ENCODE measurements at places on chromosomes 11 and 22. TPM values are rescaled to one million over a fixed set of nuclear protein-coding genes. Genes with fewer than 3 reads are reported as not detected.
A peak's percentile ranks its signal among the peaks of the same experiment; 100 is the strongest.

DNA sequence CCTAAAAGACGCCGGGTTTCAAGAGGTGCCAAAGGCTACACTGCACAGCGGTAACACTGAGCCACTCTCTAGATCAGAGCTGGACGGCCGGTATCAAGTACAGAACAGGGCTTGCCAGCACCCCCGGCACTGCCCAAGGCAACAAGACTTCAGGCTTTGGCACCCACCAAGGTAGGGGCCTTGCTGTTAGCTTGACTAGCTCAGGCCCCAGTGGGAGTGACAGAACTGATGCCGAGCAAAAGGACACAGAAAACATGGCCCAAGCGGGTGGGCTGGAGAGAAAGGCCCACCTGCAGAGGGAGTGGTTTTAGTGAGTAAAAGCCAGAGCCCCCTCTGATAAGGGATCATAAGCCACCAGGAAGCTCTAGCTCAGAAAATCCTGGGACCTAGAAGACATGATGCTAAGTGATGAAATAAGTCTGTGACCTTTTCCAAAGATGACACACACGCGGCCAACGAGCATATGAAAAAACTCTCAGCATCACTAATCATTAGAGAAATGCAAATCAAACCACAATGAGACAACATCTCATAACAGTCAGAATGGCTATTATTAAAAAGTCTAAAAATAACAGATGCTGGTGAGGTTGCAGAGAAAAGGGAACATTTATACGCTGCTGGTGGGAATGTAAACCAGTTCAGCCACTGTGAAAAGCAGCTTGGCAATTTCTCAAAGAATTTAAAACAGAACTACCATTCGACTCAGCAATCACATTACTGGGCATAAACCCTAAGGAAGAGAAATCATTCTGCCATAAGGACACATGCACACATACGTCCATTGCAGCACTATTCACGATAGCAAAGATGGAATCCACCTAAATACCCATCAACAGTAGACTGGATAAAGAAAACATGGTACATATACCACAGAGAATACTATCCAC, 12.9 kb downstream of the EHD1 start:
- H3K4me1 ChIP-seq, result peaks cover 58% of the 10 kb centered on the region
- H3K36me3 ChIP-seq, result no peaks in the 10 kb centered on the region
- H3K27ac ChIP-seq, result peak overlapping the region; percentile 78

- no peaks in the 10 kb centered on the region for H3K36me3 ChIP-seq
- H3K4me1 ChIP-seq, result peaks cover 8% of the 10 kb centered on the region
- no peak overlapping the region for H3K4me3 ChIP-seq
Measured at GRCh38 chr22:30649430-30650007, 13.9 kb downstream of the SLC35E4 start.

- H3K4me1 ChIP-seq, result peaks cover 42% of the 10 kb centered on the region
- H3K27me3 ChIP-seq, result no peaks in the 10 kb centered on the region
- no peak overlapping the region for H3K4me3 ChIP-seq
Measured at GRCh38 chr11:73154178-73154577, 12.1 kb upstream of the FCHSD2 start.

DNA sequence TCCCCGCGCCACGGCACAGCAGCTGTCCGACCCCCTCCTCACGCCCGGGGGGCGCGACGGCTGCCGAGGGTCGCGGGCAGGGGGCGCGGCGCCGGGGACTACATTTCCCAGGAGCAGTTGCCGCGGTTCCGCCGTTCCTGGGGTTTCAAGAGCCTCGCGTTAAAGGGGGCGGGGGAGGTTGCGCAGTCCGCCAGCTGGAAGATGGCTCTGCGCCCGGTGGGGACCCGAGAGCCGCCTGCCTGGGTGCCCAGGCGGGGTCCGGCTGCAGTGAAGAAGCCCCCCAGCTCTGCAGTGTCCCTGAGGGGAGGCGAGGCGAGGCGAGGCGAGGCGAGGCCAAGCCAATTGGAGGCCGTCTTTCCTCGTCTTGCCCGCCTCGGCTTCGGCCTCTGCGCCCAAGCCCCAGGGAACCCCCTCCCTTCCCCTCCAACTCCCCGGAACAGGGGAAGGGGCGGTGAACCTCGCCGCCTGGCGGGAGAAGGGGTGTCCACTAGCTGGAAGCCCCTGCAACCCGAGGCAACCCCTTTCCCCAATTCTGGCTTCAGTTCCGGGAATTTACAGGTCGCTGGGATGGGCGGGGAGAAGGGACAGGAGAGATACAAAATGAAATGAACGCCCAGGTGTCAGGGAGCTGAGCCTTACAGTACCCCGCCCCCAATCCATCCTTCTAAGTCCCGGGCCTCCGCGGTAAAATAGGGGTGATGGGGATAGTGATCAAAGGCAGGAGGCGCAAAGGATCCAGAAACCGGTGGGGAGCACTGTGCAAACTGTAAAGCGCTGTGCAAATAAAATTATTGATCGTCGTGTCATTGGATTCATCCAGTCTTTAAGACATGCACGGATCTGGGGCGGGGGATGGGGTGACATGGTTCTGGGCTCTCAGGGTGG, 5.2 kb upstream of the GCAT start:
- H3K36me3 ChIP-seq, result no peaks in the 10 kb centered on the region
- no peak for DNase-seq
- H3K27ac ChIP-seq, result peak overlapping the region; percentile 71
- H3K4me1 ChIP-seq, result peaks cover 55% of the 10 kb centered on the region
- H3K4me3 ChIP-seq, result peak overlapping the region; percentile 77

DNA sequence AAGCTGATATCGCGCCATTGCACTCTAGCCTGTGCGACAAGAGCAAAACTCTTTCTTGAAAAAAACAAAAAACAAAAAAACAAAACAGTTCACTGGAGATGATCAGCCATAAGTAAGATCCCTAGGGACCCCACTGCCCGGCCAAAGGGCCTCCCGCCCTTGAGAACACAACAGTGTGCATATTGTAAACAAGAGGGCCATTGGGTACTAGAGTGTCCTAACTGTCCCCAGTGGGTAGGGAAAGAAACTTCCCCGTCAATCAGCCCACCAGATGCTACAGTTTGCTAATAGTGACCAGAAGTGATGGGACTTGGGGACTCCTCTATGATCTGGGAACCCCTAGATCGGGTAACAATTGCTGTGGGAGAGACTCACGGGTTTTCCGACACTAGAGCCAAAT, 3.7 kb upstream of the ACY3 start:
- no peak for DNase-seq
- no peaks in the 10 kb centered on the region for H3K36me3 ChIP-seq
- no peaks in the 10 kb centered on the region for H3K27me3 ChIP-seq
- no peak overlapping the region for H3K27ac ChIP-seq
- H3K4me1 ChIP-seq, result peaks cover 54% of the 10 kb centered on the region
- H3K4me3 ChIP-seq, result no peak overlapping the region

DNA sequence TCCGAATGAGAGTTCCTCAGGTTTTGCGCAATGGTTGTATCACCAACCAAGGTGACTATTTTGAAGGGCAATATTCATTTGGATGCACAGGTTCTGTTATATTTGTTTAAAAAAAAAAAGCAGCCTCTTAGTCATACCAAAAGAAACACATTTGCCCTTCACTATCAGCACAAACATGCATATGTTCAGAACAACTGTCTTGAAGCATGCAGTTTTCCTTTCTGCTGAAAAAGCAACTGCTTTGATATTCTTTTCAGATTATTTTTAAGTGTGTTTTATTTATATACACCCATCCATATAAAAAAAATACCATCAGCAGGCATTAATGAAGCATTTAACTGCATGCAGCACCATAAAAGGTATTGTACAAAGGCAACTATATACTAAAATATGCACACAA, 67.8 kb downstream of the RBFOX2 start:
- no peak overlapping the region for H3K4me3 ChIP-seq
- no peaks in the 10 kb centered on the region for H3K4me1 ChIP-seq
- no peaks in the 10 kb centered on the region for H3K27me3 ChIP-seq
- H3K36me3 ChIP-seq, result no peaks in the 10 kb centered on the region

GRCh38 chr11:122690384-122690783, 34.9 kb downstream of the UBASH3B start:
- H3K27me3 ChIP-seq, result no peaks in the 10 kb centered on the region
- no peaks in the 10 kb centered on the region for H3K36me3 ChIP-seq
- no peak for DNase-seq
- H3K4me3 ChIP-seq, result no peak overlapping the region
- no peaks in the 10 kb centered on the region for H3K4me1 ChIP-seq
- H3K27ac ChIP-seq, result peak overlapping the region; percentile 64

DNA sequence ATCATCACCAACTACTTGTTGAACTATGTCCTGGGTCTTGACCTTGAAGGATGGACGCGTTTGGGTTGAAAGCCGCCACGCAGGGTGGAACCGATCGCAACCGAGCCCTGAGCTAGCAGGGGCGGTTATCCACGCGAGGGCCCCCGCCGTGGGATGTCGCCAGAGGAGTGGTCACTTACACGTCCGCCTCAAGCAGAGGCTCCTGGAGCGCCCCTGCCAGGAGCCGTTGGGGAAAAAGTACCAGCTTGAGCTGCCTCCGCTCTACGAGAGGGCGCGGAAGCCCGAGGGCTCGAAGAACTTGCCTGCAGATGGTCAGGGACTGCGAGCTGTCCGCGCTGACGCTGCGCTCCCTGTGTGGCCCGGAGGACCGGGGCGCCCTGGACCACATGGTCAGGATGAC, 100.7 kb upstream of the OR4C13 start:
- no peak overlapping the region for H3K4me3 ChIP-seq
- H3K27ac ChIP-seq, result no peak overlapping the region
- no peak for DNase-seq
- no peaks in the 10 kb centered on the region for H3K36me3 ChIP-seq
- no peaks in the 10 kb centered on the region for H3K4me1 ChIP-seq

DNA sequence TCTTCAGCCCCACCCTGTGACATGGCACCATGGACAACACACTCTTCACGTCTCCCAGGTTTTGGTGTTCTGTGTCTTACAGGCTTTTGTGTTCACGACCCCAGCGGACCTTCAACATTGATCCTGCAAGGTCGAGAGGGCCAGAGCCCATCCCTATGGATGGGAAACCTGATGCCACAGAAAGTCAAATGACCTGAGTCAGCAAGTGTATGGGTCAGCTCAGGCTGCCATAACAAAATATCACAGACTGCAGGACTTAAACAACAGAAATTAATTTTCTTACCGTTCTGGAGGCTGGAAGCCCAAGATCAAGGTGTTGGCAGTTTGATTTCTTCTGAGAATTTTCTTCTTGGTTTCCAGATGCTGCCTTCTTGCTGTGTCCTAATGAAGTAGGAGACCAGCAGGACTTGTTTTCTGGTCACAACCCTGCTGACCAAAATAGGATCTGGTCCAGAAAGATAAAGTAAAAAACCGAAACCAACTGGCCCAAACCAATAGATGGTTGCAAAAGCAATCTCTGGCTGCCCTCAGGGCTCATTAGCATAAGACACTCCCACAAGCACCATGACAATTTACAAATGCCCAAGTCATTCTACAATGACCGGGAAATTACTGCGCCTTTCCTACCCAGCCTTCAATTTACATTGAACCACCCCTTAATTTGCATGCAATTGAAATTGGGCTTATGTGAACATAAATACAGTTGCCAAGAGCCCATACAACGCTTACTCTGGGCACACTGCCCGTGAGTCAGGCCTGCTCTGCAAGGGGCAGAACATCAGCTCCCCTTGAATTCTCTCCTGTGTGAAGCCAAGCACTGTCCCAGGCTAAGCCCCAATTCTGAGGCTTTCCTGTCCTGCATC, 113.9 kb downstream of the RPS6KA4 start:
- no peak overlapping the region for H3K4me3 ChIP-seq
- no peaks in the 10 kb centered on the region for H3K27me3 ChIP-seq
- no peaks in the 10 kb centered on the region for H3K4me1 ChIP-seq
- H3K27ac ChIP-seq, result no peak overlapping the region
- no peaks in the 10 kb centered on the region for H3K36me3 ChIP-seq

DNA sequence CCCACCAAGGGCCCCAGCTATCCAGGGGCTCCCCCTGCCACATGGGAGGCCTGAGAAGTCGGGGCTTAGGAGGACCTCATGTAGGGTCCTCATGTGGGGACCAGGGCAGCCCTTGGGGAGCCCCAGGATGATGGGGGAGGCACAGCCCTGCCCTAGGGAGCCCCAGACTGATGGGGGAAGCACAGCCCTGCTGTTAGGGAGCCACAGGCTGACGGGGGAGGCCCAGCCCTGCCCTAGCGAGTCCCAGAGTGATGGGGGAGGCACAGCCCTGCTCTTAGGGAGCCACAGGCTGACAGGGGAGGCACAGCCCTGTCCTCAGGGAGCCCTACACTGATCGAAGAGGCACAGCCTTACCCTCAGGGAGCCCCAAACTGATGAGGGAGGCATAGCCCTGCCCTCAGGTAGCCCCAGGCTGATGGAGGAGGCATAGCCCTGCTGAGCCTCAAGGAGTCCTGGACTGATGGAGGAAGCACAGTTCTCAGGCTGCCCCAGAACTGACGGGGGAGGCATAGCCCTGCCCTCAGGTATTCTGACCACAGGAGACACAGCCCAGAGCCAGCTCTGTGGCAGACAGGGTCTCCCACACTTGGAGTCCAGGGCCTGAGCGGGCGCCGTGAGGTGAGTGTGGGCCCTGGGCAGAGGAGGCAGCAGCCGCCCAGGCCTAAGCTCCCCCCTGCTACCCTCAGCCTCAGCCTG, 10.8 kb downstream of the PRR33 start:
- H3K4me1 ChIP-seq, result peaks cover 53% of the 10 kb centered on the region
- H3K27me3 ChIP-seq, result no peaks in the 10 kb centered on the region
- no peak overlapping the region for H3K4me3 ChIP-seq
- H3K36me3 ChIP-seq, result no peaks in the 10 kb centered on the region

DNA sequence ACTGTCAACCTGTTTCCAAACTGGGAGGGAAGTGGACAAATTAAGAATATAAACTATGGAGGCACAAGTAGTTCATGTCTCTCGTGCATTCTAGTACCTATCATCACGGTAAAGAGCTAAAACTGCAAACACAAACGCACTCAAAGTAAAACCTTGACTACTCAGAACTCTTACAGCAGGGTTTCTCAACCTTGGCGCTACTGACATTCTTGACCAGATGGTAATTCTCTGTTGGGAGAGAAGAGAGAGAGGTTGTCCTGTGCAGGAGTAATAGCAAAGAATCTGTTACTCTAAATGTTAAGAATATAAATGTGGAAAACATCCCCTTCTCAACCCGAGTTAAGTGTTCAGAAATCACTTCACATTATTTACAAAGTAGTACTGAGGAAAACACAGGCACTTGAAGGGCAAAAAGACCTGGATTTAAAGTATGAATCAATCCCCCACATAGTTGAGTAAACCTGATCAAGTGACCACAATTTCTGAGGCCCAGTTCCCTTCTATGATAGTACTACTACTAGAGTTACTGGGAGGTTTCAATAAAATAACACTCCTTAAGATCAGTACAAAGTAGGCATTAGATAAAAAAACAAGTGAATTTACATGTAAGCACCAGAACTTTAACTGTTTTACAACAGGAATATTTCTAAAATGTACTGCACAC, 73.1 kb upstream of the ARHGAP32 start:
- no peaks in the 10 kb centered on the region for H3K27me3 ChIP-seq
- no peaks in the 10 kb centered on the region for H3K4me1 ChIP-seq
- no peak overlapping the region for H3K27ac ChIP-seq
- H3K4me3 ChIP-seq, result no peak overlapping the region
- no peak for DNase-seq

UBQLN3 gene
- not detected for total RNA-seq

CRYBA4 gene
- not detected for total RNA-seq

LIN7C gene
- total RNA-seq, result 50.3 TPM

ZNF195 gene
- 20.8 TPM for total RNA-seq

GAL3ST1 gene
- total RNA-seq, result 2.4 TPM

PHF21B gene
- not detected for total RNA-seq

CLP1 gene
- total RNA-seq, result 15.8 TPM

Data from esophagus squamous epithelium (tissue), 5 donors.